ENCODE measurements at places on chromosomes 4 and X.

DNA sequence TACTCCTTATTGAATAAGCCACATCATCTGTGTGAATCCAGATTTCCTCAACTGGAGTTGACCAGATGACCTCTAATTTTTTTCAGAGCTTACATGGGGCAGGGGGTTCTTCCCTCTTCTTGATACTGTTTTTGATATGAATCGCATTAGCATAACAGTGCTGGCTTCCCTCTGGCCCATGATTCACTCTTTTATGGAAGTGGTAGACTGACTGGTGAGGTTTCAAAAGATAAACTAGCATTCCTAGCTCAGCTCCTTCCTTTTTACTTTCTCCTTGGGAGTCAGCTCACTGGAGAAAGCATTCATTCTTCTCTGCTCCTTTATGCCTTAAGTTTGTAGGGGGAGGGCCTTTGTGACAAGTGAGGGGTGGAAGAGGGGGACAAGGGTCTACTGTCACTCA is 161.0 kb upstream of the FGF13 start:
- no peak for DNase-seq

DNA sequence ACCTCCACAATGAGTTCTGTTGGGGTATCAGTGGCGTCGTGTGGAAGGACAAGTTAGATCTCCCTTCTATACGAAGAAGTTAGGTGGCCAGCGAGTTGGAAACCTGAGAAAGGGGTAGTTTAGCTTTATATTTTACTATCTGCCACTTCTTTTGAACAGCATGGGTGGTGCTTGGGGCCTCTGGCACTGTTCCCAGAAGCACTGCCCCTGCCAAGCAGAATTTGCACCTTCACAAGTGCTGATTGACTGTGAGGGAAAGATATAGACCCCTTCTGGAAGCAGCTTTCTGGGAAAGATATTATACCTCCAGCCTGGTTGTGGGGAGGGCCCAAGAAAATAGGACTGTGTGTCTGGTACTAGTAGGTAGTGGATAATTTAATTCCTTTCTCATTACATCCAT is 246.9 kb downstream of the FBXO8 start:
- DNase-seq, result no peak

- no peak for DNase-seq
These were observed 40.3 kb downstream of the C4orf54 start for GRCh38 chr4:99617374-99617773.

GRCh38 chrX:8864161-8864560 is 63.0 kb upstream of the FAM9A start:
- DNase-seq, result peak; percentile 34

DNA sequence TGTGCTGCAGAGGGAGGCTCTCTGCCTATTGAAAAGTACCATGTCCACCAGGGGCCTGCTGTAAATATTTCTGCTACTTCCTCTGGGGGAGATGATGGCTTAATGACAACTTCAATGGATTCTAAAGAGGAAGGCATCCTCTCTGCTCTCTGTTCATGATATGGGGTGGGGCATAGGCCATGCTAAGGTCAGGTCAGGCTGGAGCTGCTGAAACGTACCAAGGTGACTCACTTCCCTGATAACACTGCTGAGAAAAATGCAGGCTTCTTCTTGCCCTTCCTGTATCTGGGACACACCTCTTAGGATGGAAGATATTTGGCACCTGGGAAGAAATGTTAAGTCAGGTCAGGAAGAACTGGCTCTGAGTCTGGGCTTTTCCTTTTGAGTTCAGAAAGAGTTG is 31.5 kb downstream of the HS3ST1 start:
- DNase-seq, result no peak

GRCh38 chr4:101334963-101335572 is 12.3 kb downstream of the PPP3CA start:
- no peak for DNase-seq

DNA sequence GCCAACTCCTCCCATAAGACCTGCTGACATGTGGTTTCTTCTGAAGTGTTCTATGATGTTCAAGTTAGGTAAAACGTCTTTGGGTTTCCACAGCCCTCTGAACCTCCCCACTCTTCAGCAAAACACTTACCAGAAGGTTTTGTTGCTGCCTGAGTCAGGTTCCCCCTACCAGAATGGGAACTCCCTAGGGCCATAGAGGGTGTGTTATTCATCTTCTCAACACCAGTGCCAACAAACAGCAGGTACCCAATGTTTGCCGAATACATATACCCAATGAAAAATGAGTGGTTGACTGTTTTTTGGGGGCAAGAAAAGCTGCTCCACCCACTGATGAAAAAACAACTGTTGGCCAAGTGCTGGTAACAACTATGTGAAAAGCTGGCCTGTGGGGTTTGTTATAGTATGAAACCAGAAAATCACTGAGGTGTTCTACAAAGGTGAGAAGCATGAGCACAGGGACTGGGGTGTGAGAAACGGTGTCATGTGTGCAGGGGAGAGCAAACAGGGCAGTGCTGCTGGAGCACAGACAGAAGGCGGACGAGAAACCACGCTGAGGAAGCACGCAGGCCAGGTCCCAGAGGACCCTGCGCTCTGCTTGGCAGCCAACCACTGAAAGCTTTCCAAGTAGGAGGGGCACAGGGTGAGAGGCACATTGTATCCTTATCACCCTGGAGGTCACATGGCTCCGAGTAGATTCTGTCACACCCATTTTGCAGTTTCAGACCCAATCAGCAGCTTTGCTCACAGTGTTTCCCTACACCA is 28.8 kb downstream of the ATP8A1 start:
- DNase-seq, result peak; percentile 12

DNA sequence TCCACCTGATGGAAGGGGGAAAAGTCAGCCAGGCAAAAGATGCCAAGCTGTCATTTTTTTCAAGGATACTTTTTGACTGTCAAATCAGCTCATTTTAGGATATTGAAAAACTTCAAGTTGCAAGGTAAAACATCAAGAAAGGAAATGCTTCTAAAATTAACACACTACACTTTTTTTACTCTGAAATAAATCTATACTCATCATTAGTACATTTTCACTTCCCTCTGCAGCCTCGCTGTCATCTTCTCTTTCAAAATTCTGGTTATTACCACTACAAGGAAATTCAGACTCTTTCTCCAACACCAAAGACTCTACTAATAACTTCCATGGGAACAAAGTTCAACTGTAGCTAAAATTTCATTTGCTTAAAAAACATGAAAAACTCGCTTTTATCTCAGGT is 41.6 kb downstream of the APBB2 start:
- no peak for DNase-seq

DNA sequence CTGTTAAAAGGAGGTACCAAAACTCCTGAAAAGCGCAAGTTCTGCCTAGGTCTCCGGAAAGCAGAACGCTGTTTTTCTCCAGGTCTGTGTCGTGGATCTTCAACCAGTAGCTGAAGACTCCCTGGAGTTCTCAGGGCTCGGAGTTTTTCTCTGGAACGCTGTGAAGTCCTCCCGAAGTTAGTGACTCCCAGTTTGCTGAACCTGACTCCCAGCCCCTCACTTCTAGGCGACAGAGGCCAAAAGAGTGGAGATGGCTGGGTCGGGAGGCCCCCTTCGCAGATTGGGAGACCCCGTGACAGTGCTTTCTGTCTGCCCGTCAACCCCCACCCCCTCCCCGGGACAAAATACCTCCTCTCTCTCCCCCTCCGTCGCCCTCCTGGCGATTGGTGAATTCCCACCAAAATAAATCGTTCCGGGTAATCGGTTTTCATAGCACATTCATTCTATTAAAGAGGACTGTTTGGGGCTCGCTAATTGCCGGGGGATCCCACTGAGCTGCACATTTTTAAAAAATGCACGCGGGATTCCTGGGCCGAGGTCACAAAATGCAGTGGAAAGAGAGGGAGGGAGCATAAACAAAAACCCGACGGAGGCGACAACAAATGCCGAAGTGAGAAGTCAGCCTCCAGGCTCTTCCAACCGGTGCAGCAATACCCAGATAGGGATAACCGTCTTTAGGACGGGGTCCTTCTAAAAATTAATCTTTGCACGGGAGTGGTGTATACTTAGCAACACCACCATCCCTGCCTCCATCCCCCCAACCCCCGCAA is 4.0 kb upstream of the MSX1 start:
- DNase-seq, result peak; percentile 36

DNA sequence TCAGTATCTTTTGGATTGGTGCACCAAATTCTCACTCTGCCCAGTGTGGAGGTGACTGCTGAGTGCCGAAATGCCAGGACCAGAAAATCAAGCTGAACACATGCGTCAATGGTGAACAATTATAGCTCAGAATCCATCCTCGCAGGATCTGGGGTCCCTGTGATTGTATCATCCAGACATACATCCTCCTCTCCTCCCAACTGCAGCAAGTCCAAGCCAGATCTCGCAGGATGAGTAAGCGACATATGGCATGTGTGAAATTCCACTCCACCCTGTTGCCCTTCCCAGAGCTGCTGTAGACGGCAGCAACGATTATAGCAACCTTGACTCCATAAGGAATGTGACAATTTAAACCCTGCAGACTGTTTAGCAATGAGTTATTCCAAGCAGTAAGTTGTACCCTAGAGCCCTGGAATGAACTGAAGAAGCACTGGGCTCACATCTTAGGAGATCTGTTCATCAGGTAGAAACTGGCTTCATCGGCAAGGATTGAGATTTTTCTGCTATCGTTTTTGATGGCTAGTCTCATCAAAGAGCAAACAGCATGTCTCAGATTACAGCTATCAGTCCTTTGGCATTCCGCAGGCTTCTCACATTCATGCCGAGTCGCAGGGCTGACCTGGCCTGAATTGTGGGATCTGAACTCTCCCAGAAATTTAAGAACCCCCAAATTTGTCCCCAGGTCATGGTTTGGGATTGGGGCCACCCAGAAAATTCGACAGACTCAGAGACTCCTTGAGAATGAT is 35.5 kb upstream of the SORBS2 start:
- DNase-seq, result peak; percentile 69

DNA sequence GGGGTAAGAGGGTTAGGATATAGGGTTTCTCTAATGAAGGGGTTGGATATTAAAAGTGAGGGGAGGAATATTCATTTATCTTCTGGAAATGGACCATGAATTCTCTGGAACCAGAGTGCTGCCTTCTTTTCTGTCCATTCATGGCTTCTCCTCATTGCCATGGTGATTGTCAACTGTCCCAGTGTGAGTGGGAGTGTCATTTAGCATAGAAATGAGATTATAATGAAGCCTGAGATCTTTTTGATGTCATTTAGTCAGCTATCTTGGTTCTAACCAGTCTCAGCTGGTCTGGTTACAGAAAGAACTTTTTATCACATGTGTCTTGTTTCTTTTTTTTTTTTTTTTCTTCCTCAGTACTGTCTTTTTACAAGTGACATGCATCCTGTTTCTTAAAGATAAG is 497.3 kb upstream of the PITX2 start:
- no peak for DNase-seq

DNA sequence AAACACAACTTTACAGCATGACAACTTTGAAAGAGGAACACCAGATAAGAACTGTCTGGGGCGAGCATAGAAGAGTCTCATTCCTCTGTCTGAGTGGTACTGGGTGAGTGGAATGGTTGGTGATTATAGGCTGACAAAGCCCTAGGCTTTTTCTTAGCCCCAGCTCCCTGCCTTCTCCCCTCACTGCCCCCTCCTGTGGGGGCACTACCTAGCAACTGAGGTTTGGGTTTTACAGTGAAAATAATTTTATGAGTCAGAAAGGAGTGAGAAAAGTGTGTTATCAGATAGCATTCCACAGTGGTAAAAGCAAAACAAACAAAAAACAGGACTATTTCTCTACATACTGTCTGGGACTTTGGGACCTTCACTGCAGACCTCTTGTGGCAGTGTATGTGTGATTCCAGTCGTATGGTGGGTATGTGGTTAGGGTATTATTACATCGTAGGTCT is 10.5 kb upstream of the TMEM165 start:
- DNase-seq, result no peak

- no peak for DNase-seq
These were observed 24.4 kb upstream of the PDE6B start for GRCh38 chr4:600850-601515.
